DMS153 (cell line): ENCODE measurements at places on chromosomes 1 and 21.

DNA sequence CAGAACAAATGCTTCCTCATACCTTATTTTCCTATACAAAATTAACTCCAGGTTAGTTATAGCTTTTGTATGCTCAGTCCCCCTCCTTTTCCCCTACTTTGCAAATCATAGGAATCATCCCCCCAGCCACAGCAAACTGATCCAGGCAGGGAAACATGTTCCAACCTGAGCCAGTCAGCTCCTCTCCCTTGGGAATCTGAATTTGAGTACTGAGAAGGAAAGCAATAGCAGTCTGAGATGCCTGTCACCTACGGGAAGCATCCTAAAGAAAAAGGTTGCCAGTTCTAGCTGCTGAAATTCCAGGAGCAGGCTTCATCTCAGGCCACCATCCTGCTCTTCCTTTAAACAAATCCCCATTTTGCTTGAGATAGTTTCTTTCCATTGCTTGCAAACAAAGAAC, 6.9 kb downstream of the ADSS2 start:
- DNase-seq = peak; percentile 10

DNA sequence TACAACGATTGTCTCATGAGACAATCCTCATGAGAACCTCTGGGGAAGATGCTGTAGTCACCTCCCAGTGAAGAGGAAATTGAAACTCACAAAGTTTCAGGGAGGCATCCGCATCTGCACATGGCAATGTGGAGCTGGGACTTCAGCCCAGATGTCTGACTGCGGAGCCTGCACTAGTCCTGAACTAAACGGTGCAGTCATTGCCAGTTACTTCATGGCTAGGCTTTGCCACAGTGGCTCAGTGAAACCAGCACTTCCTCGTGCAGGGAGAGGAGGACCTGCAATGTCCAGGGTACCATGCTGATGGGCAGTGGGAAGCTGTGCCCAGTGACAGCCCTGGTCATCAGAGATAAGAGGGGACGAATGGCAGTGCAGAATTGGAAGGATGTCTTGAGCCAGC, 40.7 kb upstream of the ETS2 start:
- DNase-seq = no peak

DNA sequence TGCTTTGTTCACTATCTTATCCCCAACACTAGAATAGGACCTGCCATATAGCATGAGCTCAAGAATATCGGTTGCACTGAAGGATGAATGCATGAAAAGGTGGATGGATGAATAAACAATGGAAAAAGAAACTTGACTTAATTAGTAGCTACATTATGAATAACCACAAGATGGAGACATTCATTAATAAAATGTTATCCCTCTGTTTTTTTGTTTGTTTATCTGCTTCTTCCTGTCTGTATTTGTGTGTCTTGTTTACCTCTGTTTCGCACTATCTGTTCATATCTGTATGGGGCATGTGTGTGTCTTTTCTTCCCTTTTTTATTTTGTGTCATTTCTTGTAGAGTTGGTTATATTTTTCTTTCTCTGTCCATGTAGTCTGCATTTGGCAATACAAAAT, 1.1 kb upstream of the OR14I1 start:
- DNase-seq = no peak

DNA sequence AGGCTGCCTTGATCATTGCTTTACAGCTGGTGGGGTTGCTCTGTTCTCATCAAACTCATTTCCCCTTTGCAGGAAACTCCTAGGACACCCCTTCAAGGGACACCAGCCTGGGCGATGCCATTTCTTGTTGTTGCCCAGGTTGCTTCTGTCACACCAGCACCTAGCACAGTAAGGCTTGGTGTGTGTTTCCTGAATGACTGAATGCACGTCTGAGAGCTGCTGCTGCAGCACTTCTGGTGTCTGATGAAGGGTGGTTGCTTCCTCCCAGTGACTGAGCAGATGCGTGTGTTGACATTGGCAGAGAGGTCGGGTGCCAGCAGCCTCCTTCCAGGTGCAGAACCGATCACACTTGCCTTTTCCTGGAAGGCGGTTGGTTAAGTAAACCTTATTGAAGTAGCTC, 477.4 kb downstream of the CAMTA1 start:
- peak; percentile 97 for DNase-seq

GRCh38 chr1:206715552-206716158, 30.9 kb downstream of the MAPKAPK2 start:
- no peak for DNase-seq

DNA sequence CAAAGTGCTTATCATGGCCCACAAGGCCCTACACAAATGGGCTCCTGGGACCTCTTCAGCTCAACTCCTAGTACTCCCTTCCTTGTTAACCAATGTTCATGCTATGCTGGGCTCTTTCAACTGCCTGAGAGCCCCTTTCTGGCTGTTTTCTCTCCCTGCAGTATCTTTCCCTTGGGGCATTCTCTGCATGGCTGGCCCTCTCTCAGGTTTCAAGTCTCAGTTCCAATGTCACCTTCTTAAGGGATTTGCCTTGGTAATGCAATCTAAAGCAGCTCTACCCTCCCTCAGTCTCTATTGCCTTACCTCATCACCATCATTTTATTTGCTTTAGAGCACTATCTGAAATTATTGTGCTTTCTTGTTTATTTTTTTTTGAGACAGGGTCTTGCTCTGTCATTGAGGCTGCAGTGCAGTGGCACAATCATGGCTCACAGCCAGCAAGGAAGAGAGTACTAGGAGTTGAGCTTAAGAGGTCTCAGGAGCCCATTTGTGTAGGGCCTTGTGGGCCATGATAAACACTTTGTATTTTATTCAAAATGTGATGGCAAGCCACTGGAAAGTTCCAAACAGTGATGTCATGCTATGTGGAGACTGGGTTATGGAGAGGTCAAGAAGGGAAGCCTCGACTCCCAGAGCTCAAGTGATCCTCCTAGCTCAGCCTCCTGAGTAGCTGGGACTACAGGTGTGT, 63.4 kb upstream of the SRSF10 start:
- DNase-seq = no peak

DNA sequence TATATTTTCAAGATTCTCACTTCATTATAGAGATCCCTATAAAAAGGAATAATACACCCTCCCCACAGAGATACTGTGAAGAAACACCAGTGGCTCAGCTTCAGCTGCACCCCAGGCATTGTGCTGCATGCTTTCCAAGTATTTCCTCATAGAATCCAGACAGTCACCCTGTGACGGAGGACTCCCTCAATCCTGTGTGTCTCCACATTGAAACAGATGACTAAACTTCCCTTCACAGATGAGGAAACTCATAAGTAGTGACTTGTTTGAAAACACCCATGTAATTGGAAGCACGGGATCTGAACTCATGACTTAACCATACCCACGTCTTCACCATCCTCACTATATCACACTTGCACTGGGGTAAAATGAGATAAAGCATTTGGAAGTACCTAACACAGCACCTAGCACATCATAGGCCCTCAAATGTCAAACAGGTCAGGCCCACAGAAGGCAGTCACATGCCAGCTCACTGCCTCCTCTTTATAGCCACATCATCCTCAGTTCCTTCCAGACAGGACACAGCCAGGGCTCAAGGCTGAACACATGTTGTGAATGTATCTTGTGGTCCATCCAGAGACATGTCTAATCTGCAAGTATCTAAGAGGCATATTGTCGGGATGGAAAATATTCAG, 55.2 kb downstream of the GPR161 start:
- no peak for DNase-seq
